Kasumi-1 (cell line): ENCODE measurements at places on chromosomes 13 and 19.

GRCh38 chr19:23440207-23440606, 44.9 kb upstream of the ZNF91 start:
- DNase-seq: no peak

DNA sequence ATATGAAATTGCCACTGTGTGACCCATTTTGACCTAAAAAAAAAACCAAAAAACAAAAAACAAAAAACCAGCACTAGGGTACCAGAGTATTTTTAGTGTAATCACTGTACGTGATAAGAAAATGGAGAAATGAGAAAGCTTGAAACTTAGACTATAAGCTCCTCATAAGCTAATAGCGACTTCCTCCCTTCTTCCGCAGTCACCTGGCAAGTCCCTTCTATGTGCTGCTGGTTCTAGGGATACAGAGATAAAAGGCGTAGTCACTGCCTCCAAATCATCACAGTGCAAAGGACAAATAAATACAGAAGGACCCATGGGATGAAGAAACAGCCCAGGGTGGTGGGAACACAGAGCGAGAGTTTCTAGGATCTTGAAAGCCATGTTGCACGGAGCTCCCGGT, 190.3 kb downstream of the TM9SF2 start:
- DNase-seq: no peak

DNA sequence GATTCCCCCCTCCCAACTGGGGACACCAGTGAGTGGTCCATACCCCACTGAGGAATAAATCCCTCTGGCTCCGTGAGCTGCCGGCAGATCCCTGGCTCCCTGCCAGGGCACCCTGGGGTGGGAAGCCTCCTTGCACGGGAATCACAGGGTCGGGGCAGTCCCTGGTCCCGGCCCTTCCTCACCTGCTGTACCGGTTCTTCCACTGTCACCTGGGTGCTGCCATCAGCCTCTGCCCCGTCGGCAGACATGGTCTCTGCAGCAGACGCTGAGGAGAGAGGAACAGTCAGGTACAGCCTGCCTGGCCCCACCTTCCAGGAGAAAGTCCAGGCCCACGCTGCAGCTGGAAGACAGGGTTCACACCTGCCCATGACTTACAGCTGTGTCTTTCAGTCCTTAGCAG, 6.3 kb downstream of the PLIN3 start:
- no peak for DNase-seq

- DNase-seq: no peak
Measured at GRCh38 chr13:32647926-32648325, 61.7 kb downstream of the PDS5B start.

GRCh38 chr13:39394796-39395678, 208.0 kb downstream of the LHFPL6 start:
- no peak for DNase-seq

- DNase-seq: peak; percentile 52
Measured at GRCh38 chr19:51166846-51167490, 24.9 kb downstream of the SIGLEC7 start.

GRCh38 chr13:76027131-76027530, 391.0 kb downstream of the LMO7 start:
- DNase-seq: no peak

DNA sequence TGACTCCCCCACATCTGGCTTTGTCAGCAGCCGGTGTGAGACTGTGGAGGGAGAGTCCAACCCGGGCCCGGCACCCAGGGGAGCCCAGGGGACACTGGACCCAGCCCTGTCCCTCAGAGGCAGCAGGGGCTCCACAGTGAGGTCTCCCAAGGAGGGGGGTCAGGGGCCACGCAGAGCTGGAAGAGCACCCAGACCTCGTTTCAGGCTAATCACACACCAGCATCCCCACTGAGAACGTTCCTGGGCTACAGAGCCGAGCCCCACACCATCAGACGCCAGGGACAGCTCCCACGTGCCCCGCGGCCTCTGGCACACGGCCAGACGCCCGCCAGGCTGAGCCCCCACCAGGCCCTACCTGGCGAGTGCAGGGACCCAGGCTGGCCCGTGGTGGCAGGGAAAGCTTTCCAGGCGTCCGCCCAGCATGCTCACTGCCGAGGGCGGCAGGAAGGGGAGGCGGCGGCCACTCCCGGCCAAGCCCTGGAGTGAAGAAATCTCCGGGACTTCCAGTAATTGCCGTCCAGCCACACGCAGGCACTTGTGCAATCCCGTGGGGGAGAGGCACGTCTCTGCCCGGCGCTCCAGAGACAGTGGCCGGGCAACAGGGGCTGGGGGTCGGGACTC, 19.2 kb downstream of the SBNO2 start:
- DNase-seq: no peak

GRCh38 chr19:34639491-34640085, 37.4 kb downstream of the SCGB2B2 start:
- peak; percentile 78 for DNase-seq

DNA sequence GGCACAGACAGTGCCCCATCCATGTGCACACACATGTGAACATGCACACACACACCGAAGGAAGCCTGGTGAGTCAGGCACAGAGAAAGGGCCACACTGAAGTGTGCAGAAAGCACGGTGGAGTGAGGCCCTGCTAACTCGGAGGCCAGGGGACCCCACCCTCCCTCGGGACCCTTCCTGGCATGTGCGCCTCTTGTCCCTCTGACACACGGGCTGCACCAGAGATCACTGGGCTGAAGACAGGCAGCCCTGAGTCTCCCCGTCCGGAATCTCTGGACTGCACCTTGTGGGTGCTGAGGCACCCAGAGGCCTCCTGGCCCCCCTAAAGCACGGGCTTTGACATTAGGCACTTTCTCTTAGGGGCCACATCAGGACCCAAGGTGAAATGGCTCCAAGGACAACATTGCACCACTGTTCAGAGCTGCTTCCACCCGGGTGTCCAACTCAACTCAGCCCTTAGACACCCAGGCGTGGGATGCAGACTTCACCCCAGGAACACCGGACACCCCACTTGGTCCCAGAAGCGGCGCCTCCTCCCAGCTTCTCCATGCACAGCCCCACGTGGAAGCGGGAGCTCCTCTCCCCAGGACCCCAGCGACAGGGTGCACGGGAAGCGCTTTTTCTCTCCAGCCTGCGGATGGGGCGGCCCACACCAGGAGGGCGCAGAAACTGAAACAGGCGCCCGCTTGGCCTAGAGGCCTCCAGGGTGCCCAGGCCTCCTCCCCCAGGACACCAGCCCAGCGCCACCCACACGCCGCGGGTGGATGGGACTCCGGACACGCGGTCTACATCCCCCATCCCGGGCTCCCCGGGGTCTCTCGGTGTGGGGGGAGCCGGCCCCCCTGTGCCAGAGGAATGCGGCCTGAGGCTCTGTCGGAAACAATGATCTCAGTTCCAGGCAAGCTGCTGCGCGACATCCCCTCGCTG, 90.2 kb downstream of the SPACA7 start:
- DNase-seq: no peak

- peak; percentile 80 for DNase-seq
Measured at GRCh38 chr13:77460195-77460594, 75.3 kb upstream of the SCEL start.

- no peak for DNase-seq
Measured at GRCh38 chr19:44202470-44202869, 9.9 kb upstream of the ZNF227 start.

GRCh38 chr13:25905611-25906010, 146.2 kb downstream of the SHISA2 start:
- DNase-seq: no peak

DNA sequence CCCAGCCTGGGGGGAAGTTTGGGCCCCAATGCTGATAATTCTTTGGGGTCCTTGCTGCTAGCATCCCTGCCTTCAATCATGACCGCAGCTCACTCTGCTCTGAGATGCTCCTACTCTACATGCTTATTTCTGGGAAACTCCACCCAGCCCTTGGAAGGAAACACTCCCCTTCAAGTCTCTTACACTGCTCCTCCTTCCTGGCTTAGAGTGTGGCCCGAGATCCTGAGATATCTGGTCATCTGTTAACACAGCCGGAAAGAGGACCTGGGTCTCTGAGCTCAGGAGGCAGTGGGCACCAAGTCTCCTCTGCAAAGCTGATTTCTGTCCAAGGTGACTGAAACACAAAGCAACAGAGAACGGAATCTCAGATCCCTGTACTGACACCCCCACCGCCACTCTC, 33.0 kb downstream of the CYP4F2 start:
- no peak for DNase-seq

DNA sequence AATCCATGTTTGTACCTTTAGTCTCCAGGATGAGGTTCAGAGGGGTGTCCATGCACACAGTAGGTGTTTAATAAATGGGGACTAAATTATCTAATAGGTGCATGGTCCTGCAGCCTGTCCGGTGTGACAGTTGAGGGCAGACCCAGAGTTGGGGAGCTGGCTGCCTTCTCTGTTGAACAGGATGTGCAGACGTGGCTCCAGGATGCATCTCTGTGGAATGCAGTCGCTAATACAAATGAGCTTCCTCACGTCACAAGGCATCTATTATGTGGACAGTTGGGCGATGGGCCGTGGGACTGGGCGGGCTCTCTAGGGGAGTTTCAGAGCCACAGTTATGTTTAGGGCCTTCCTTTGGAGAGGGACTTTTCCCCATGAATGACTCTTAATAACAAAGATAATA, 71.0 kb downstream of the SIPA1L3 start:
- DNase-seq: no peak

- DNase-seq: no peak
Measured at GRCh38 chr19:58544591-58545285, 874 bp downstream of the TRIM28 start.

- no peak for DNase-seq
Measured at GRCh38 chr13:105897575-105897974, 637.9 kb downstream of the EFNB2 start.

DNA sequence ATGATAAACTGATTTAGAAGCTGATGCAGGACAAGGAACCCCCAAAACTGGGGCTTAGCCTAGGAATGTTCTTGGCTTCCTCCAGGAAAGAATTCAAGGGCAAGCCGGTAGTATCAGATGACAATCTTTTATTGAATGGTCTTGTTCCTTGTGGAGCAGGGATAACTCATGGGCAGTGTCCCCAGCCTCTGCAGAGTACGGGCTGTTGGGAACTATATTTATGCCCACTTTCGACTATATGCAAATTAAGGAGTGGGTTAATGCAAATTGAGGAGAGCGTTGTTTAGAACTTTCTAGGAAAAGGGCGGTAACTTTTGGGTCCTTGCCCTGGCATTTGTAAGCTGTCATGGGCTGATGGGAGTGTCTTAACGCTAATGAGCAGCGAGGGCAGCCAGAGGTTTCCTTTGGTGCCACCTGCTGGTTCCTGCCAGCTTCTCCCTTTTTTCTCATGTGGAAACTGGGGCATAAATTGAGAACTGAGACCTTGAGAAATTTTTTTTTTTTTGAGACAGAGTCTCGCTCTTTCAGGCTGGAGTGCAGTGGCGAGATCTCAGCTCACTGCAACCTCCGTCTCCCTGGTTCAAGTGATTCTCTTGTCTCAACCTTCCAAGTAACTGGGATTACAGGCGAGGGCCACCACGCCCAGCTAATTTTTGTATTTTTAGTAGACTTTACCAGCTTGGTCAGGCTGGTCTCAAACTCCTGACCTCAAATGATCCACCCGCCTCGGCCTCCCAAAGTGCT, 79.4 kb upstream of the ABCC4 start:
- peak; percentile 93 for DNase-seq

GRCh38 chr19:12788042-12788681, 3.1 kb upstream of the JUNB start:
- no peak for DNase-seq

GRCh38 chr13:110950819-110951570, 36.1 kb upstream of the ANKRD10 start:
- DNase-seq: no peak

DNA sequence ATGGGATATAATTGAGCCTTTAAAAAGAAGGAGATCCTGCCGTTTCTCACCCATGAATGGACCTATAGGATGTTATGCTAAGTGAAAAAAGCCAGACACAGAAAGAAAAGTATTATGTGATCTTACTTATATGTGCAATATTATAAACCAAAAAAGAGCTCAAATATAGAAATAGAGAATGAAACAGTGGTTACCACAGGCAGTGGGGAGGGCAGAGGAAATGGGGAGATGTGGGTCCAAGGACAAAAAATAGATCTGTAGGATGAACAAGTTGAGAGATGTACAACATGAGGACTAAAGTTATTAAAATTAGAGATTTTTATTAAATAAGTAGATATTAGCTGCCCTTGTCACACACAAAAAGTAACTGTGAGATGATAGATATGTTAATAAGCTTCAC, 29.1 kb downstream of the TDRD3 start:
- no peak for DNase-seq

GRCh38 chr19:45152504-45153338, 8.1 kb downstream of the NKPD1 start:
- no peak for DNase-seq

DNA sequence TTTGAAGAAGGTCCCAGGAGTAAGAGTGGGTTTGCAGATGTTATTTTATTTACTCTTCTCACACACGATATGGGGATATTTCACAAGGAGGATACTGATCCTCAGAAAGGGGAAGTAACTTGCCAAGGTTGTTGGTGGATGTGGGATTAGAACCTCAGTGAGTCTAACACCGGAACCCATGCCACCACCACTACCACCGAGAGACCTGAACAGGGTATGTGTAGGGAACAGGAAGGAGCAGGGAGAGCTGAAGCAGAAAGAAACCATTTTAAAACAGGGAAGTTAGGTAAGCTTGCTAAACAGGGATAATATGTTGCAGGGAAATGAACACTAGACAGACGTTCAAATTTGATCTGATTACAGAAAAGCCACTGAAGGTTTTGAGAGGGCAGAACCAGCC, 11.6 kb upstream of the CEACAM3 start:
- peak; percentile 73 for DNase-seq

DNA sequence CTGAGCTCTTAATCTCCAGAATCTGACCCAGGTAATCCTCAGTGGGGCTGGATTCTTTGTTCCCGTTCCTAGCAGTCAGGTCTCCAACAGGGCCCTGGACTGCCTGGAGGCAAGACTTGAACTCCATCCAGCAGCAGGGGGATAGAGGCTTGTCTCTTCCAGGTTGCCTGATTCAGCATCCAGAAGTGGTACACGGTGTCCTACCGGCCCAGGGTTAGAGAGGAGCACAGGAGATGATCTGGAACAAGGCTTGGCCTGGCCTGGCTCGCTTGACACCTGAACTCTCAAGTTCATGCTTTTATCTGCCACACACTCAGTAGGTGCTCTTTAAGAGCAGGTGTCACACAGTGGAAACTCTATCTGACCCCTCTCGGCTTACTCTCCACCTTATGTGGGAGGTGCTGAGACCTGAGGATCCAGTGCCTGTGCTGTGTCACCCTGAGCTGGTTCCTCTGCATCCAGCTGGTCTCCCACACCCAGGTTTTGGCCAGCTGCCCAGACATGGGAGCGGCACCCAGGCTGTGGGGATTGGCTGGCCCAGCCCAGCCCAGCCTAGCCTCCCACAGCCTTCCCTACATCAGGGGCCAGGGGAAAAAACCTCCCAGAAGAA, at the start of gene CYP4F3:
Gene CYP4F3 (plus strand): TSS at position 604 of the 610 bp plus-strand sequence. CDS start 519 bp downstream, outside the sequence.
- no peak for DNase-seq
